ENCODE measurements at places on chromosomes 2 and 18. TPM values are rescaled to one million over a fixed set of nuclear protein-coding genes. Genes with fewer than 3 reads are reported as not detected.

SPEG gene
- 21.7 TPM for total RNA-seq

LAMA3 gene
- total RNA-seq, result 7.4 TPM

TACR1 gene
- not detected for total RNA-seq

SERPINB8 gene
- 7.4 TPM for total RNA-seq

CEBPZ gene
- 54.0 TPM for total RNA-seq

MTX2 gene
- total RNA-seq, result 20.8 TPM

KLF11 gene
- 3.5 TPM for total RNA-seq

KIF5C gene
- total RNA-seq, result 0.58 TPM

EVA1A gene
- 32.1 TPM for total RNA-seq

MFSD2B gene
- not detected for total RNA-seq

PROM2 gene
- total RNA-seq, result 0.83 TPM

REL gene
- total RNA-seq, result 3.3 TPM

ZNF407 gene
- 15.2 TPM for total RNA-seq

SLC14A1 gene
- 81.0 TPM for total RNA-seq

IL36A gene
- not detected for total RNA-seq

ZNF516 gene
- 29.1 TPM for total RNA-seq

IL1A gene
- 0.33 TPM for total RNA-seq

IFIH1 gene
- total RNA-seq, result 11.1 TPM

DNAJC5G gene
- total RNA-seq, result not detected

TMEM17 gene
- 2.8 TPM for total RNA-seq

ABCG8 gene
- total RNA-seq, result not detected

MMADHC gene
- 168 TPM for total RNA-seq

BUB1 gene
- 65.7 TPM for total RNA-seq

SNTG2 gene
- total RNA-seq, result not detected

GPR39 gene
- total RNA-seq, result 1.3 TPM

ALPP gene
- under 0.01 TPM for total RNA-seq

OSBPL6 gene
- total RNA-seq, result 2.2 TPM

ALPI gene
- total RNA-seq, result not detected

CD207 gene
- not detected for total RNA-seq

ALPG gene
- total RNA-seq, result not detected

ATP8B1 gene
- total RNA-seq, result 83.7 TPM

Measured in smooth muscle cell of trachea (primary cell).